ENCODE measurements at places on chromosomes 5 and 9.

- DNase-seq = no peak
Observed at GRCh38 chr9:78821126-78821822, 524.3 kb downstream of the PSAT1 start.

DNA sequence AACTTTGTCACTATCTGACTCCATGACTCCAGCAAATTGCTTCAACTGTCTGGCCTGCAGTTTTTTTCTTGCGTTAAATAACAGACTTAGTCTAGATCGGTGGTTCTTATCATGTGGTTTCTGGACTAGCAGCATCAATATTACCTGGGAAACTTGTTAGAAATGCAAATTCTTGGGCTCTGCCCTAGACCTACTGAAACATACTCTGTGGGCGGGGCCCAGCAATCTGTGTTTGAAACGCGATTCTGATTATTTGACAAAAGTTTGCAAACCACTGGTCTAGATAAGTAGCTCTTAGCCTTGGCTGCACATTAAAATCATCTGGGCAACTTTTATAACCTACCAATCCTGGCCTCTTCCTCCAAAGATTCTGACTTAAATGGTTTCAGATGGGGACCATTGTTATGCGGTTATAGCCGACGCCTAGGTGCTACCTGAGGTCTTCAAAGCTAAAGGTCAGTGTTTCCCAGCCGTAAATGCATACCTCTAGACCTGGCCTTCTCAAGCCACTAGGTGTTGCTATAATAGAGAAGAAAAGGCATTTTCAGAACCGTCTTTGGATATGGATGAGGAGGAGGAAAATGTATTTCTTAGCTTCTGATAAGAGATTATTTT lies 74.0 kb downstream of the C9orf85 start:
- DNase-seq = no peak

DNA sequence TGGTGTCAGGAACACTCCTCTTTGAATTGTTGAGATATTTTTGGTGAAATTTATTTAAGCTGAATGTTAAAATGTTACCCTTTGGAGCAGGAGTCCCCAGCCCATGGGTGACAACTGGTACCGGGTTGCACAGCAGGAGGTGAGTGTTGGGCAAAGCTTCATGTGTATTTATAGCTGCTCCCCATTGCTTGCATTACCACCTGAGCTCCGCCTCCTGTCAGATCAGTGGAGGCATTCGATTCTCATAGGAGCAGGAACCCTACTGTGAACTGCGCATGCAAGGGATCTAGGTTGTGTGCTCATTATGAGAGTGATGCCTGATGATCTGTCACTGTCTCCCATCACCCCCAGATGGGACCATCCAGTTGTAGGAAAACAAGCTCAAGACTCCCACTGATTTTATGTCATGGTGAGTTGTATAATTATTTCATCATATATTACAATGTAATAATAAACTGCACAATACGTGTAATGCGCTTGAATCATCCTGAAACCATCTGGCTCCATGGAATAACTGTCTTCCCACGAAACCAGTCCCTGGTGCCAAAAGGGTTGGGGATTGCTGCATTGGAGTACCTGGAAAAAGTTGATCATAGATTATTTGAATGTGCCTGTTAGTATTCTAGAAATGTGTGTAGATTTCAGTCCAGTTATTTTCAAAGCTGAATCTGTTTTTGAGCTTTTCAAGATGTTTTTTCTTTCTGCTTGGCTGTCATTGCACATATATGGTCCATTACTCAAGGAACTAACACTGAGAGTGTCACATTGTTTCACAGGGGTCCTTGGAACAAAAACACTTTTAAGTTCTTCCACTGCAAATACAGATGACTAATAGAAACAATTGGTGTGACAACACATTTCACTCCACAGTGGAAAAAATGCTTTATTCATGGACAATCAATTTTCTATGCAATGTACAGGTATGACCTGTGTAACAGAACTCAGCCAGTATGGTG lies 104.6 kb upstream of the TNFAIP8 start:
- DNase-seq = no peak

DNA sequence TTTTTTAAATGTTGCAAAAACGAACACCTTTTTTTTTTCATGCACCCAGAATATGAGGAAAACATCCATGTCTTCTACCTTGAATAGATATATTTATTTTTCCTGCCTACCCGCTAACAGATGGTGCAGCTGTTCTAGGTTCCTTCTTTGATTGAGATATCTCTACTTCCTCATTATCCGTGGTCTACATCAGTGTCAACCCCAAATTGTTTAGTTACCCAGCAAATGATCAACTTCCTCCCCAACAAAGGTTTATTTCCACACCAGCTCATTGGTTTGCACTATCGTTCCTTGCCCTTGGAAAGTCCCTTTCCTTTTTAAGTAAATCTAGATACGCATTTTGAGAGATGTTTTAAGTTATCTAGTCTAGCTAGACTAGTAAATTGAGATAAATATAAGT lies 166.4 kb downstream of the PRR16 start:
- DNase-seq = no peak

GRCh38 chr9:69548681-69549080 lies 123.5 kb downstream of the APBA1 start:
- DNase-seq = no peak

- no peak for DNase-seq
Observed at GRCh38 chr5:141313711-141314110, 6.9 kb downstream of the TAF7 start.

Measured in T-helper 1 cell (primary cell).